Panc1 (cell line): ENCODE measurements at places on chromosomes 7 and 10. TPM values are rescaled to one million over a fixed set of nuclear protein-coding genes. Genes with fewer than 3 reads are reported as not detected.

- DNase-seq = no peak
These were observed 15.9 kb downstream of the TTYH3 start for GRCh38 chr7:2647594-2648172.

DNA sequence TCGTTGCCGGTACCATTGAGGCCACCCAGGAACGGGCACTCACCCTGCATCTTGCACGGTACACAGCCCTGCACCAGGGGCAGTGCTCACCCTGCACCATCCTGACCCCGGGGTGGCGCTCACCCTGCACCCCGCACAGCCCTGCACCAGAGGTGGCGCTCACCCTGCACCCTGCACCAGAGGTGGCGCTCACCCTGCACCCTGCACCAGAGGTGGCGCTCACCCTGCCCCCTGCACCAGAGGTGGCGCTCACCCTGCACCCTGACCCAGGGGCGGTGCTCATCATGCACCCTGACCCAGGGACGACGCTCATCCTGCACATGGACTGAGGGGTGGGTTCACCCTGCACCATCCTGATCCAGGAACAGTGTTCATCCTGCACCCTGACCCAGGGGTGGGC, 6.4 kb downstream of the TUBGCP2 start:
- no peak for DNase-seq

The TUBGCP2 gene
- 93.7 TPM for total RNA-seq

- no peak for DNase-seq
These were observed 18.7 kb downstream of the TAS2R40 start for GRCh38 chr7:143240291-143241168.

DNA sequence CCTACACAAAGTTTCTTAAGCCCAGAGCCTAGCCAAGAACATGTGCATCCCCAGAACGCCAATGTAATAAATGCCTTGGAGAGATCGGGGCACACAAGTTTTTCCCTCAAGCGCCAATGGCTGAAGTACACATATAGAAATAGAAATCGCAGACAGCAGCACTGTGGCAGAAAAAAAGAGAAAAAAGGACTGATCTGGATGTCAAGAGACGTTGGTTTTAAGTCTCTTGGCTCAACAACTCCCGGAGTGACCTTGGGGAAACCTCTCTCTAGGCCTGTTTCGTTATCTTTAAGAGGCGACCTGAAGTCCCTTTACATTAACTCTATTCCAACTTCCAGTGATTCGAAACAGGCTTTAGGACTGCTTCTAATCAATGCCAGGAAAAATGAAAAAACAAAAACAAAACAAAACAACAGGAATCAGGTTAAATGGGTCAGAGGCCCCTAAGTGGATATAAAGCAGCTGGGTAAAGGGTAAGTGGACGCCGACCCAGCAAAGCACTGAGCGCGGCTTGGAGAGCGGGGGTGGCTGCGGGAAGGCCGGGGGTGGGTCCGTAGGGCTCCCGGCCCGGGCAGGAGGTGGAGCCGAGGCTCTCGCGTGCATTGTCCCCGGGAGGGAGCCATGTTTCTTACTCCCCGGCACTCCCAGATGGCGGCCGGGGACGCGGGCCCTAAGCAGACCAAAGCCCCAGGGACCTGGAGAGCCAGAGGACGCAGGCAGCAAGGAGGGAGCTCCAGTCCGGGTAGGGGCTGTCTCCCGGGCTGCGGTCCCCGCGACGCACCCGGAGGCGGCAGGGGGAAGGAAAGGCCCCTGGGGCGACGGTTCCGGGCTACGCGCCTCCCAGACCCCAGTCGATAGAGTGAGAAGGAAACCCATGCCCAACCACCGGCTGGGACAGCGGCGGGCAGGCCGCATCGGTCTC, 757 bp downstream of the EIF3A start:
- no peak for DNase-seq

DNA sequence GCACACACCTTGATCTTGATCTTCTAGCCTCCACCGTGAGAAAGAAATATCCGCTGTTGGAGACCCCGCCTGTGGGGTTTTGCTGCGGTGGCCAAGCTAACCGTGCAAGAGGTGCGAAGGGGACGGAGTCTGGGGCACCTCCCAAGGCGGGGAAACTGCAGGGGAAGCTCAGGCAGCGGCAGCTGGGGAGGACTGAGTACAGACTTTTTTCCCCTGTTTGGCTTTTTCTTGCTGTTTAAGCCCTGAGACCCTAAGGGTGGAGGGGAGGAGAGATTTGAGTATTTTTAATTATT, 108.0 kb downstream of the DNAJB6 start:
- DNase-seq = no peak

- DNase-seq = no peak
These were observed 106.8 kb downstream of the CYP26A1 start for GRCh38 chr10:93180482-93180931.

DNA sequence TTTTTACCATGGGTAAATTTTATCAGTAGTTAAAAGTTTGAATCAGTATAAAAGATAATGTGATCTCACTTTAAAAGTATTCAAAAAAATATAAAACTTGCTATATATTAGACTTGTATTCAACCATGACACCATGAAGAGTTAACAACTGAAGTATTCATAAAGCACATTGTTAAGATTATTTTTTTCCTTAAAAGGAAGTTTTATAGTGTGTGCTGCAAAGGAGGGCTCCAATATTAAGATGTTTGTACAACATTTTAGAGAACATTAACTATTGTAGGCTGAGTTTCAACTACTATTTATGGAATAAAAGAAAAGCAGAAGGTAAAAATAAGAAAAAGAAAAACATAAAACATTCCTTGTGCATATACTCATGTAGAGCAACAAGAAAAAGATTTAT, 24.5 kb upstream of the CUBN start:
- DNase-seq = no peak

DNA sequence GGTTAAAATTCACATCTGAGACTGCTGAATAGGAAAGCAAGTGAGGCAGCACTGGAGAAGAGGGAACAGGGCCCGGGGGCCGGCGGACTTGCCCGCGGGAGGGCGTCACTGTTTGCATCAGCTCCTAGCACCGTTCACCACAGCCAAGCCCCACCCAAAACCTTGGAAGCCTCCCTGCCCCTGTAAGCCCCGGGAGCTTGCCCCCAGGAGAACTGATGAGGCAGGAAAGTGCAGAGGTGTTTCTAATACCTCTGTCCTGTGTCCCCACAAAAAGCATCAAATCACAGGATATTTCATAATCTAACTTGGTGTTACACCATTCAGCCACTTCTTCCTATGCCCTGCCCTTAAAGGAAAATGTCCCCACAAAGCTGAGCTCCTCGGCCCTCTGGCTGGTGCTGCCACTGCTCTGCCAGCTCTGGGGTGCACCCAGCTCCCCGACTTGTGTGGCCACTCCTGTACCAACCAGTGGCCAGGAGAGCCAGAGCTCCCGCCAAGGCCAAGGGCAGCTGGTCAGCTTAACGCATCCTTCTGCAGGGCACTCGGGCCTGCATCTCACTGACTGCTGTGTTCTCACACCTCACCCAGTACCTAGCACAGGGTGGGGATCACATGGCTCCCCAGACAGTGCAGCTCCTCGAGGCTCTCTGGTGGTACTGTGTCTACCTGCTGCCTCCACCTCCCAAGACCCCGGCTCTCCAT, 47.3 kb upstream of the CNPY1 start:
- no peak for DNase-seq

DNA sequence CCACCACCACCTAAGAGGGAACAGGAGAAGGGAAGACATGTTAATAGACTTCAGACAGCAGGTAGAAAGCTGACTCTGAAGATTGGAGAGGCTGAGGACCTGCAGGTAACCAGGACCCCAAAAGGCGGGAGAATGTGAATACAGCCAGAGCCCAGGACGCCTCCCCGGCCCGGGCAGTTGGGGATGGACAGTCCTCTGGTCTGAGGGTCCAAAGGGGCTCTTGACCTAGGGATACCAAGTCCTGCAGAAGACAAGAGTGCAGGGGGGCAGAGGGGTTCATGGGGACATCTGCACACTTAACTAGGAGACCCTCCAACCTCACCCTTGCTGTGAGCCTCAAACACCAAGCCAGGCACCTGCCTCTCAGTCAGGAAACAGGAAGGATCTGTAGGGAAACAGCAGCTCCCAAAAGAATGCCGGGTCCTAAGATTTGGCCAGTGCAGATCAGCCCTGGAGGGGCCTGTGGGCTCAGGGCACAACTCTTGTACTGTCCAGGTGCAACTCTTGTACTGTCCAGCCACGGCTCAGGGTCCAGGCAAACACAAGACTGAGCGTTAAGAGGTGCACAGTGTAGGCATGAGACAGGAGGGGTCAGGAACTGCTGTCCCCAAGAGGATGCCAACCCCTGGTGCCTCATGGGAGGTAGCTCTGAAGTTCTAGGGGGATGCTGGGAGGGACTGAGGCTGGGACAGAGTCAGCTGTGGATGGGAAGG, 2.3 kb upstream of the STK32C start:
- DNase-seq = no peak

The FAM13C gene
- not detected for total RNA-seq

GRCh38 chr10:131636841-131637724, 263.7 kb upstream of the PPP2R2D start:
- DNase-seq = no peak

GRCh38 chr10:122373721-122374120, 787 bp upstream of the PLEKHA1 start:
- DNase-seq = no peak

GRCh38 chr7:110373859-110374258, 717.1 kb upstream of the LRRN3 start:
- DNase-seq = no peak

- DNase-seq = no peak
These were observed 118.6 kb downstream of the CNTNAP2 start for GRCh38 chr7:146235195-146235594.

The CDC14C gene
- not detected for total RNA-seq

DNA sequence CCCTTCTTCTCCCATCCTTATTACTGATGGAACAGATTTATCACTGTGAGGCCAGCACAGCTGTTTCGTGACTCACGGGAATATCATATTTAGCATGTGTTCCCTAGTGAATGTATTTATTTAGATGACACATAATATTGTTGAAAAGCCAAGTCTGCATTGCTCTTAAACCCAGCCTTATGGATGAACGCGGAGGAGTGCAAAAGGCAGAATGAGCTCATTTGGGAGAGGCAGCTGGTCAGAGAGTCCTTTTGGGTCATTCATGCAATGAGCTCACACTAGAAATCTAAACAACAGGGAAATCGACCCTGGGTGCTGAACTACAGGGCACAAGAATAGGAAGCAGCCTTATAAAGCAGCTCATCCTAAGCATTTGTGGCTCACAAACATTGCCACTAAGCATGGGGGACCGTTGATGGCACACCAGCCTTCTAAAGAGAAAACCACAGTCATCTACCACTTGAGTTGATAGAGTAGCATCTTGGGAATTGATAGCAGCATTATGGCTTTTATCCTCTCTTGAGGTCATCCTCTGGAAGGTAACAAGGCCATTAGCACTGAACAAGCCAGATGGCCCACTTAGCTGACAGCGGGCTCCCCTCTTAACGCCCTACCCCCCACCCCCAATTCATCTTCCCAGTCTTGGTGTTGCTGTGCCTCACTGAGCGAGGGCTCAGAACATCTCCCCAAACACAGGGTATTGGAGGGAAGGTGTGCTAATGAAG, 32.9 kb upstream of the SDK1 start:
- DNase-seq = peak; percentile 95

GRCh38 chr7:877312-878232, 1.2 kb downstream of the GET4 start:
- DNase-seq = no peak

The SPDYE8 gene
- not detected for total RNA-seq

The ANKRD61 gene
- total RNA-seq = 0.18 TPM

DNA sequence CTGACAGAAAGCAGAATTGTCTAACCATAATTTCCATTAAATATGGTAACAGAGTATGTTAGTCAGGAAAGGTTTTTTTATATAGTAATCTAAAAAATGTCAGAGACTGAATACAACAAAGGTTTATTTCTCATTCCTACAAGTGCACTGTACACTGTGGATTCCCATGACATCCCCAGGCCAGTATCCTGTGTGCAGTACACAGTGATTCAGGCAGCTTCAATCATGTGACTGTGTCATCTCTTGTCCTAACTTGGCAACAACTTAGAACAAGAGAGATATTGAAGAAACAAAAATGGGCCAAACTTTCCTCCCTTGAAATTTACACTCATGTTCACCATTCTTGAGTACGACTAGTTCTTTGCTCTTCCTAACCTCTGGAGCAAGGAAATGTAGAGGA, 189.8 kb upstream of the SEMA3A start:
- DNase-seq = no peak

The TMEM196 gene
- total RNA-seq = not detected

The TRIM74 gene
- total RNA-seq = 0.46 TPM

DNA sequence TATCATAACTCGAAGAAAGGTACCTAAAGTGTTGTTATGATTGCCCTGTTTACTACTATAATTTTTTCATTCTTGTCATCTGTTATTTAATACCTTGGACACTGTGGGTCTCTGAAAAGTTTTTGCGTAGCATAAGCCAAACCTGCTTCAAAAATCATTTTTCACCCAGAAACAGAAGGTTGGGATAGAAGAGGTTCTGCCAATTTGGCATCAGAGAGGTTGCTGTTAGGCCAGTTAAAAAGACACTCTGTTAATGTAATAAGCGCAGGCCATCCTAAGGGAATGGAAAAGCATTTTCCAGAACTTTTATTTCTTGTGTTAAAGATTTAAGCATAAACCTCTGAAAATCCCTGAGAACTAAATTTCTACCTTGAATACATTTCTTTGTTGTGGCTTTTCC, 212.2 kb downstream of the BMPER start:
- no peak for DNase-seq
